Endothelial cell (in vitro differentiated cells): ENCODE measurements at places on chromosomes 11 and 22. TPM values are rescaled to one million over a fixed set of nuclear protein-coding genes. Genes with fewer than 3 reads are reported as not detected.

Gene MRPL11
- total RNA-seq, result 73.0 TPM

Gene CNIH2
- 1.9 TPM for total RNA-seq

Gene CYB5R2
- 6.8 TPM for total RNA-seq

Gene TMEM109
- total RNA-seq, result 95.1 TPM

Gene MRPL49
- 40.2 TPM for total RNA-seq

Gene CCND1
- total RNA-seq, result 55.6 TPM

Gene SCGB2A2
- total RNA-seq, result not detected
